Stimulated activated CD8-positive, alpha-beta memory T cell treated with anti-CD3 and anti-CD28 coated beads, Interleukin-15, amount 100 ng/mL, for 4 hours (primary cell): ENCODE measurements at places on chromosomes 5 and 9.

DNA sequence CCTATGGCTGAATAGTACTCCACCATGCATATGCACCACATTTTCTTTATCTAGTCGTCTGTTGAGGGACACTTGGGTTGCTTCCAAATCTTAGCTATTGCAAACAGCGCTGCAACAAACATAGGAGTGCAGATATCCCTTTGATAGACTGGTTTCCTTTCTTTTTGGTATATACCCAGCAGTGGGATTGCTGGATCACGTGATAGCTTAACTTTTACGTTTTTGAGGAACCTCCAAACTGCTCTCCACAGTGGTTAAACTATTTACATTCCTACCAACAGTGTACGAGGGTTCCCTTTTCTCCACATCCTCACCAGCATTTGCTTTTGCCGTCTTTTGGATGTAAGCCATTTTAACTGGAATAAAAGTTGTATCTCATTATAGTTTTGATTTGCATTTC, 142.6 kb downstream of the TARS1 start:
- DNase-seq: no peak

DNA sequence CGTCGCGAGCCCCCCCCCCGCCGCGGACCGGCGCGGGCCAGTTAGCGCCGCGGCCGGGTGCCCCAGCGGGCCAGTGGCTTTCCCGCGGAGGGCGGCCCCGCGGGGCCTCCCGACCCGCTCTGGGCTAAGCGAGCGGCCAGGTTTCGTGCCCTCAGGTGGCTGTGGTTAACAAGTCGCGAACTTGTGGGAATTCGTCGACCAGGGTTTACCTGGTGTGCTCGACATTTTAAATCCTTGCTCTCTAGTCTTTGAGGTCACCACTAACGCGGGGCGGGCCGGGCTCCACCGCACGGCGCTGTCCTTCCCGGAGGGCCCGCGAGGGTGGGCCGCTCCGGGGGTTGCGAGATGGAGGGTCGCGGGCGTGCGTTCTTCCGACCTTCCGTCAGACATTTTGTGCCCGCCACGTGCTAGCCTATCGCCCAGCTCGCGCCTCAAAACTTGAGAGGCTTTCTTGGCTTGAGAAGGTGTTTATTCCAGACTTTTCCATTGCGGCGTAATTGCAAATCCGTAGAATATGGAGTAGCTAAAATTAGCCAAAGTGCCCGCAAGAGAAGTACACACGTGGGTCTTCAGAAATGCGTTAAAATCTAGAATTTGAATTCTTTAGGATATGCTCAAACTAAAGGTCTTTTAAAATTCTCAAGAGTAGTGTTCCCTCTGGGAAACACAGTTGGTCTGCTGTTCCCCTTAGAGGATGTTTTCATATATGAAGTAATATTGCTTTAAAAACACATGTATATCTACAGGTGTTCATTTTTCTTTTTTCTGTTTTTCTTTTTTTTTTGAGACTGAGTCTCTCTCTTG, 2.1 kb downstream of the ANP32B start:
- DNase-seq: peak; percentile 19

GRCh38 chr5:36688722-36689121, 82.3 kb downstream of the SLC1A3 start:
- DNase-seq: no peak

DNA sequence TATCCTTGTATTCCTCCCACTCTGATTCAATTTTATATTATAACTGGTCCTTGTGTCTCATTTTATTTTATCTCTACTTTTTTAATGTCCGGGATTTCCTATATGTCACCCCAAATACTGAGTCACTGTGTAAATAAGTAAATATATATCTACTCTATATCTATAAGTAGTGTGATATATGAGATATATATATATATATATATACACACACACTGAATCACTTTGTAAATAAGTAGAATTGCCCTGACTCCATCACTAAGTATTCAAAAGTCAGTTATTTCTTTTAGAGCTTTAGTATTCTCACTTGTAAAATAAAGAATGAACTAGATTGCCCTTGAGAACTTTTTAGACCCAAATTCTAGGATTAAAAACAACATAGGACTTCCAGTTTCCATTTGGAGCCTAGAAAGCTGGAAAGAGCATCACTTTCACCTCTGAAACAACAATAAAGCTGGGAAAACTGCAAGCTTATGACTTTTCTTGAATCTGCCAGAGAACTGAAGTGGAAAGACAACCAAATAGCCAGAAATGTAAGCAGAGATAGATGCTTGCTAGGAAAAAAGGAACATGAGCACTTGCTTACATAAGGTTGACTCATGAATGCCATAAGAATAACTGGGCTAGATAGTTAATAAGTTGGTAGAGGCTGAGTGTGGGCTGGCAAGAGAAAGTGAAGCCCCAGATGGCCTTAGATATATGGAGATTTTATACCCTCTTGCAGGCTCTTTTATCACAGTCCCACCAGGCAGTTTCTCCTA, 171.1 kb upstream of the TLX3 start:
- DNase-seq: no peak

DNA sequence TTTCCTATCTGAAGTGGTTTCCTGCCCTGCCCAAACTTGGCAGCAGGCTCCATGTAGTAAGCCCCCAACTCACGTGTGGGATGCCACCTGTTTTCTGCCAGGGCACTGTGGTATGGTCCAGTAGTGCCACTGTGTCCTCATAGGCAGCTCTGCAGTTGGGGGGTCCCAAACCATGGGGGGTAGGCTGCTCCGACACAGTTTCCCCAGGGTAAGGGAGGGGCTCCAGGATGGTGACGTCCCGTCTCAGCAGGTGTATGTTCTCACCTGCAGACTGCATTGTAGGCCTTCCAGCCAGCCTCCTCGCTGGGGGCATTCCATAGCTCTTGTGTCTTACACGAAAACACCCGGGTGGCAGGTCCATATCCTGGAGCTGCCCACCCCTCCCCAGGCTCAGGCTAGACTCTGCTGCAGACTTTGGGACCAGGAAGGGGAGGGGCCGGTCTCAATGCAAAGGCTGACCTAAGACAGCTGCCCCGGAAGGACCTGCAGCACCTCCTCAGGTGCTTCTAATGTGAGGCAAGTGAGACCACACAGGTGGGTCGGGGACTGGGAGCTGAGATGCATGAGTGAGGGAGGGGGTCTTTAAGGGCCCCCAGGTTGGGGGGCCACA, 330.5 kb upstream of the IRX4 start:
- DNase-seq: no peak

GRCh38 chr9:80020530-80020929, 448.8 kb downstream of the TLE4 start:
- no peak for DNase-seq

DNA sequence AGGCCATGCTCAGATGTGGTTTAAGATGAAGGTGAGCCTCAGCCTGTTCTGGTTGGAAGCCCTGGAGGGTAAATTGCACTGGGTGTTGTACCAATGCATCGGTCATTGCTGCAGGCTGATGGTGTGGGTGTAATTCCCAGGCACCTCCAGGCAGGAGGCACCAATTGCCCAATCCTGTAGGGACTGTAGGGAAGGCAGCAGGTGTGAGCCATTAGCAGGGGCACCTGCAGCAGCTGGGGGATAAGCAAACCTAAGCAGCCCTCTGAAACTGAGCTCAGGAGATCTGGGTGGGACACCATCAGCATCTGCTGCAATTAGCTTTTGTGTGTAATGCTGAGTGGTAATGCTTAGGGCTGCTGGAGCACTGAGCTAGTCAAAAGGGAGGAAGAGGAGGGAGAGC, 190.1 kb upstream of the TBC1D2 start:
- DNase-seq: no peak

GRCh38 chr5:173968154-173968797, 20.7 kb upstream of the C5orf47 start:
- DNase-seq: no peak

GRCh38 chr9:8332331-8332650, 532.7 kb upstream of the DMAC1 start:
- DNase-seq: no peak

DNA sequence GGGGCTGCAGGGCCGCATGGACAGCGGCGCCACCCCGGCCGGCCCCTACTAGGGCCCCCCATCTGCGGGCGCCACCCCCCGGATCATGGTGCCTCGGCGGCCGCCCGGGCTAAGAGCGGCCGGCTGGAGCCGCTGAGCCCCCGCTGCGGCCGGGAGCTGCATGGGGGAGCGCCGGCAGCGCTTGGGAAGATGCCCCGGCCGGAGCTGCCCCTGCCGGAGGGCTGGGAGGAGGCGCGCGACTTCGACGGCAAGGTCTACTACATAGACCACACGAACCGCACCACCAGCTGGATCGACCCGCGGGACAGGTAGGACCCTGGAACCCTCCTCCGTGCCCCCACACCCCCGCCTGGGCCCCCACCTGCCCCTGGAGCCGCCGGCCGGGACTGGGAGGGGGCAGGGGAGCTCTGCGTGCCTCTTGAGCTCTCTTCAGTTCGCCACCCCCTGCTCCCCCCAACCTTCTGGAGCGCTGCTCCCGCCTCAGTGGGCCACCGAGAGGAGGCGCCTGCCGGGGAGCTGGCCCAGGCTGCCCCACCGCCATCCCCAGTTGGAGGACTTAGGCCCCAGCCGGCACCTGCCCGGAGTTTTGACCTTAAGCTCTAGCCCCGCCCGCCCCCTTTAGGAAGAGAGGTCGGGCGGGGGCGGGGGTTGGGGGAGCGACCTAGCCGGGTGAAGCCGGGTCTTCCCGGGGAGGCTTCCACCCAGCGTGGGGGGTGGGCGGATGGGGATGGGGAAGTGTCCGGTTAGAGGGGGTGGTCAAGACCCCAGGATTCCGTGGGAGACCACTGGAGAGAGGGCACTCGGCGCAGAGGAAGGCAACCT, 730 bp downstream of the WWC1 start:
- no peak for DNase-seq
